ENCODE measurements at places on chromosomes 6 and 20.
A peak's percentile ranks its signal among the peaks of the same experiment; 100 is the strongest.

GRCh38 chr20:19851861-19852260, 93.8 kb downstream of the RIN2 start:
- no peak for DNase-seq

- no peak for DNase-seq
These were observed 166.5 kb upstream of the MMS22L start for GRCh38 chr6:97449444-97449966.

- DNase-seq, result no peak
These were observed 10.4 kb upstream of the TRAF3IP2 start for GRCh38 chr6:111615916-111616612.

GRCh38 chr6:125231133-125231532, 70.6 kb downstream of the HDDC2 start:
- no peak for DNase-seq

DNA sequence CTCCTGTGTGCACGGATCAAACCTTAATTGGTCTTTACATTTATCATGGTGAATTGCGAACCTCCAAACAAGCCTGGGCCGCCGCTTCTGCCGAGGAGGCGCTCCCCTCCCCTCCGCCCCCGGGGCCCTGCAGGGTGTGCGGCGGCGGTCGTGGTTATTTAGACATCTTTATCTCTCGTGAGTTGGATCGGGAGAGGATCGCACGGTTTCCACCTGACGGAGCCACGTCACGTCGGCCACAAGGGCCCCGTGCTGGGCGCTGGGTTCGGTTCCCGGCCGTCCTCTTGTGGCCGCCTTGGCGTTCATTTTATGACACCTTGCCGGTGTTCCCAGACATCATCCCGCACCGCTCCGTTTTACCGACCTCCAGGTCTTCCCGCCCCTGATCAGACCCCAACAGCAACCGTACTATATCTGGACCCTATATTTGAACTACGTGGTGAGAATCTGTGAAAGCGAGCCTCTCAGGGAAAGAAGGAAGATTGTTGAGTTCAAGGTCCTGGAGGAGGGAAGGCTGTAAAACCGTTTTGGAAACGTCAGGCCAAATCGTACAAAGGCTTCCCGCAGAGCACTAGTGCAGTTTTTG, 1.3 kb upstream of the CNR1 start:
- no peak for DNase-seq

- DNase-seq, result no peak
These were observed 2.7 kb downstream of the HIVEP1 start for GRCh38 chr6:12014873-12015149.

- no peak for DNase-seq
These were observed 124.3 kb upstream of the CNR1 start for GRCh38 chr6:88290411-88290810.

DNA sequence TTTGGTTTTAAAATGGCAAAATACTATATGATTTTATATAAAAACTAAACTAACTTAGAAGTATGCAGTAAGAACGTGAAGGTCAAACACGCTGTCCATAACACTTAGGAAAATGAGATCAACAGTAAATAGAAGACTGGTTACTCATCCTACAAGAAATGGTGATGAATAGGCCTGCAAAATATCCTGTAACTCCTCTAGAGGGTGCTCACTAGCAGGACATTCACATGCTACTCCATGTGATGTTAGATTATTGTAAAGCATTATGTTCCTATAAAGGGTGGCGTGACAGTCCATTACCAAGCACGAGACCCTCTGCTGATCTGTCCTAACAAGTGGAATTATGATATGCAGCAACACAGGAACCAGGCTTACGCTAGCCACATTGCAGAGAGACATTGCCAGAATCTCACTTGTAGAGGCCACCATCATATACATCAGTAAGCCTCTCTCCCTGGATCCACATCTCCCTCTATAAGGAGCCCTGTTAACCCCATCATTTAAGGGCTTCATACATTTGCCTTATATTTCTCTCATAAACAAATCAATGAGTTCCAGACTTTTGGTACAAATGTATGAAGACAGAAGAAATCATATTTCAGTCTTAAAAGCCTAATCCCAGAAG, 18.0 kb upstream of the DEFB129 start:
- peak; percentile 38 for DNase-seq

DNA sequence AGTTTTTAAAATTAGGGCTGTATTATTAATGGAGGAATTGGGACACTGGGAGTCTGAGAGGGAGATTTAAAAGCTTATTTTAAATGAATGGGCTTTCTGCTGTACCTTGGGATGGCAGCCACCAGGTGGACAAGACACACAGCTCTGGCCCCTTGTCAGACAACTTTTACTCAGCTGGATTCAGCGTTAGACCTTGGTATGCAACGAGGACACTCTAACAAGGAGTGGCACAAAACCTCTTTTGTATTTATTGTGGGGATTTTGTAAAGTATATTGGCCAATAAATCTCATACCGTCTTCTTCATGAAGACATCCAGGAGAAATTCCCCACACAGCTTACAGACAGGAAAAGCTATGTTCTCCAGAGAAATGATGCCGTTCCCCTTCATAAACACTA, 105.7 kb downstream of the LCA5 start:
- DNase-seq, result no peak

DNA sequence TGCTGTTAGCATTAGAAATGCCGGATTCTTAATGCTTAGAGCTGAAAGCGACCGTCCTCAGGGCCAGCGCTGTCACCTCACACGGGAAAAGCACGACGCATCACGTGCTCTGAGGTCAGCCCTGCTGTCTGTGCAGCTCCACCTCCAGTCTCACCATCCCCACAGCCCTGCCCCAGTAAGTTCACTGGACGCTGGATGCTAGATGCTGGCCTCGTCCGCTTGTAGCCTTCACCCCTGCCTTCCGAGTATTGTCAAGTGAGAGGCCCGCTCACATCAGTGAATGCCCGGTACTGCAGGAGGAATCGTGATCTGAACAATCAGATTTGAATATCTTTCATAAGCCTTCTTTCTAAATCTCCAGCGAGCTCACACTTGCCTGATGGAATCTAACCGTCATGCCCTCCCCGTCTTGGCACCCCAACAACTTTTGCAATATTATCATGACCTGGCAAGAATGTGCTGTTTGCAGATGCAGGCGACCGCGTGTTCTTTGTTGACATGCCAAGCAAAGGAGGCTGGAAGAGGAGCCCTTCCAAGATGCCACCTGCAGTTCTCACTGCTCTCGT, 64.9 kb downstream of the DLL1 start:
- DNase-seq, result no peak

DNA sequence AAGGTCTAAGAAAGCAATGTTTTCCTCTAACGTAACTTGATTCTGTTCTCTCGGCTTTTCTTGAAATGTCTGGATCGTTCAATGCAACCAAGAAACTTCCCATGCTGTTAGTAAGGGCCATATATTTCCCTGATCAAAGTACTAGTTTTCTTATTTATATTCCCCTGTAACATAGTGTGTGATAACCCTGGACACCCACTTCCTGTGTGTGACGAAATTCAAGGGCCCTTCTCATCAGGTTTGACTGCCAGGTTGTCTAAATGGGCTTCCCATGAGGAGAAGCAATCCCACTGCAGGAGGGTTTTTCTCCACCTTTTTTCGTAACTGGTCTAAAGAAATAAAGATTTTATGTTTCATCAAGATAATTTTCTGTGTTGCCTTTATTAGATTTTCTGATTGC, 102.6 kb upstream of the RPS6KA2 start:
- DNase-seq, result no peak

DNA sequence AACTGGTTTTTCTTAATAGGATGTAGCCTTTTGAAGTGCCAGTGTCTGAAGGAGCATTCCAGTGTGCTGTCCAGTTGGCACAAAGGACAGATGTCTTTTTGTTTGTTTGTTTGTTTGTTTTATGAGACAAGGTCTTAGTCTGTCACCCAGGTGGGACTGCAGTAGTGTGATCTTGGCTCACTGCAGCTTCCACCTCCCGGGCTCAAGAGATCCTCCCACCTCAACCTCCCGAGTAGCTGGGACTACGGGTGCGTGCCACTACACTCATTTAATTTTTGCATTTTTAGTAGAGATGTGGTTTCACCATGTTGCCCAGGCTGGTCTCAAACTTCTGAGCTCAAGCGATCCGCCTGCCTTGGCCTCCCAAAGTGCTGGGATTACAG, 27.7 kb downstream of the CDS2 start:
- no peak for DNase-seq

GRCh38 chr6:134103006-134103405, 50.6 kb upstream of the SLC2A12 start:
- no peak for DNase-seq

- DNase-seq, result no peak
These were observed 25.9 kb downstream of the NUDT3 start for GRCh38 chr6:34366639-34366921.

DNA sequence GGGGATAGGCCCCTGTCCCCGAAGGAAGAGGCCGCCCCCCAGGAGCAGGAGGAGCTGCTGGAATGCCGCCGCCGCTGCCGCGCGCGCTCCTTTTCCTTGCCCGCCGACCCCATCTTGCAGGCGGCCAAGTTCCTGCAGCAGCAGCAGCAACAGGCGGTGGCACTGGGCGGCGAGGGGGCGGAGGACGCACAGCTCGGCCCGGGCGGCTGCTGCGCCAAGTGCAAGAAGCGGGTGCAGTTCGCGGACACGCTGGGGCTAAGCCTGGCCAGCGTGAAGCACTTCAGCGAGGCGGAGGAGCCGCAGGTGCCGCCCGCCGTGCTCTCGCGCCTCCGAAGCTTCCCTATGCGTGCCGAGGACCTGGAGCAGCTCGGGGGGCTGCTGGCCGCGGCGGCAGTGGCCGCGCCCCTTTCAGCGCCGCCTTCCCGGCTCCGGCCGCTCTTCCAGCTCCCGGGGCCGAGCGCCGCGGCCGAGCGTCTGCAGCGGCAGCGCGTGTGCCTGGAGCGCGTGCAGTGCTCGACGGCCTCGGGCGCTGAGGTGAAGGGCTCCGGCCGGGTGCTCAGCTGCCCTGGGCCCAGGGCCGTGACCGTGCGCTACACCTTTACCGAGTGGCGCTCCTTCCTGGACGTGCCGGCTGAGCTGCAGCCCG, 630 bp downstream of the PPP1R3G start:
- DNase-seq, result no peak

DNA sequence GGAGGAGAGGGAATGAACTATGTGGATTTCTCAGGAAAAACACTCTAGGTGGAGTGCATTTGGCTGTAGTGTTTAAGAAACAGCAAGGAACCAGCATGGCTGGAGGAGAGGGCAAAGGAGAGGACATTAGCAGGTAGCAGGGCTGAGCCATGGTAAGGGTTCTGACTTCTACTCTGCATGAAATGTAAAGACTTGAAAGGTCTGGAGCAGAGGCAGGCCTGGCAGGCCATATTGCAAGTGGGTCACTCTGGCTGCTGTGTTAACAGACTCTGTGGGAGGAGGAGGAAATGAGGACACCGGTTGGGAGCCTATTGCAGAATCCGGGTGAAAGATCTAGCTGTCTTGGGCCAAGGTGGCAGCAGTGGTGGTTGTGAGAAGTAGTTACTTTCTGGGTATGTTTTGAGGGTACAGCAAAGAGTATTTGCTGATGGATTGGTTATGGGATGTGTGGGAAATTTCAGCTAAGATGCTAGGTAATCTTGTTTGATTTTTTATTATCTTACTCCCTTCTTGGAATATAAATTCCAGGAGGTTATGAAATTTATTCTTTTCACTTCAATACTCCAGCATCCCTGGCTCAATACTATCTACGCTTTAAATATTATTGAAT, 115.9 kb upstream of the BCLAF1 start:
- DNase-seq, result no peak

DNA sequence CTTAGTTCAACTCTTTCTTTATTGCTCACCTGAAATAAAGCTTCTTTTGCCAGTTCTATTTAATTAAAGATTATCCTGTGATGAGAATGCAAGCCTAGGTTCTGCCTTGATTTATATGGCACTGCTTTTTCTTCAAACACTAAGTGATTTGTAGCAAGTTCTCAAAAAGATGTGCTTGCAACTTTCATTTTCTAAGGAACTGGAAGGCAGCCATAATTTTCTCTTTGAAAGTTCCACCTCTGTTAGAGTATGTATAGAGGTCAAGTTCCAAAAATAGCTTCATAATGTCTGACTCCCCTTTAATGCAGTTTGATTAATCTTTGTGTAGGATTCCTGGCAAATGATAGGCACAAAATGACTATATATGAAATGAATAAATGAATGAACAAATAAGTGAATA, 528.3 kb upstream of the FLRT3 start:
- DNase-seq, result no peak

GRCh38 chr6:137764464-137764863, 102.6 kb upstream of the TNFAIP3 start:
- no peak for DNase-seq

- no peak for DNase-seq
These were observed 336.0 kb downstream of the DHX35 start for GRCh38 chr20:39298121-39298520.

DNA sequence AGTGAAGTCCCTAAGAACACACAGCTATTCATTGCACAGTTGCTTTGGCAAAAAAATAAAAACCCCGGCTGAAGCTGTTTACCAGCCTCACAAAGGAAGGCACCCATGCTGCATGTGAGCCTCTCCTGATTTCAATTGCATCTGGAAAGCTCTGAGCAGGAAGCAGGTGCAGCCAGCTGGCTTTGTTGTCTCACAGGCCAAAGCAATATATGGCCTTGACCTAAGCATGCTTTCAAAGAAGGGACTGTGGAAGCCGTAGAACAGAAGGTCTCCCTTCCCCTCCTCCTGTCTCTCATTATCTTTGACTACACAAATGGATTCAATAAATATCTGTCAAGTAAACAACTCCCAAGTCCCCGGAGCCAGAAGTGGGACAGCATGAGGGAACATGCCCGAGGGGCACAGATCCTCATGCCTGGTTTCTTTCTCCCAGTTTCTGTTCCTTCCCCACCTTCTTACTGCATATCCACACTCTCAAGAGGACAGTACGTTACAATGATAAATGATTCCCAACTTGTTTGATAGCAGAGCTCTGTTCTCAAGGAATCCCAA, 57.2 kb upstream of the PCSK2 start:
- DNase-seq, result no peak

Measured in stimulated activated naive CD4-positive, alpha-beta T cell (primary cell).